ENCODE measurements at places on chromosomes 2 and 18.

GRCh38 chr18:10757946-10758345 lies 232.1 kb downstream of the NAPG start:
- no peak for DNase-seq

GRCh38 chr2:76314271-76315020 lies 603.7 kb upstream of the GCFC2 start:
- DNase-seq, result no peak

GRCh38 chr18:44536619-44537018 lies 144.1 kb upstream of the SETBP1 start:
- DNase-seq, result no peak

DNA sequence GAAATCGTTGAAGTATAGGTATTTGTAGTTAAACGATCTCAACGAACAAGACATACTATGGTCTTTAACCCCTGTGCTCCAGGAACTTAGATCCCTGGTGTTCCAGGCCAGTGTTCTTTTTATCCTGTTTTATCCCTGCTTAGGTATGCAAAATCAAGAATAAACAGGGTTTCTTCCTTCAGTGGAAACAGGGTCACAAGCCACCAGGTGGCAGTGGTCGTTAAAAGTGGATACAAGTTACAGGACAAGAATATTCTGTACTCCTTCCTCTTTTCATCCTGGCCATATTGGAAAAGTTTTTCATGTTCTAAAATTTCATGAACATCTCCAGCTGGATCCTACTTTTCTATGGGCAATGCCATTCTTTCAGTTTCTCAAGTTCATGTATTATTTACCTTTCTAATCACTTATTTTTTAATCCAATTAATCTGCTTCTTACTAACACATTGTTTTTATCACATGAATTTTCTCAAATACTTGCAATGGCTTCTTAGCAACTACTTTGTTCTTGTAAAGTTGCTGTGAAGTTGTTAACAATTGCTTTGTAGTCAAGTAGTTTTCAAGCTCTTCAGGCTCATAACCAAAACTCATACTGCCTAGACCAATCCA lies 16.4 kb upstream of the HNMT start:
- DNase-seq, result no peak

DNA sequence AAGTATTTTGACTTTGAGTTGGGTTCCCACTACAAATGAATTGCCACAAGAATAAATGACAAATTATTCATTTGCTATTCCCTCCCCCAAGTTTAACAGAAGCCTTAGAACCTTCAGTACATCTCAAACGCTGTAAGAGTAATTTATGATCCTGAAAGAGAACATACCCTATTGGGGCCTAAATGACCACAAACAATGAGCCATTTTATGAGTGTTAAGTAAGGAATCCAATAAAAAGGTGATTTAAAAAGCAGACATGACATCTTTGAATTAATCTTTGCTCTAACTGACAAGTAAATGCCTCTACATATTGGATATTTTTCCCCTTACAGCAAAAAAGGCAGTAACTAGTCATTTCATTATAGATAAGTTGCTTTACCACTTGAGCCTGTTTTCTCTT lies 136.9 kb downstream of the NRXN1 start:
- DNase-seq, result no peak

- no peak for DNase-seq
Measured at GRCh38 chr2:238123991-238124470, 14.4 kb upstream of the KLHL30 start.

- DNase-seq, result no peak
Measured at GRCh38 chr2:182182436-182182835, 196.8 kb downstream of the PPP1R1C start.
